ENCODE measurements at places on chromosomes 12 and 14.

GRCh38 chr12:69929531-69929930 is 104.5 kb downstream of the MYRFL start:
- DNase-seq, result no peak

- no peak for DNase-seq
Observed at GRCh38 chr14:105844810-105845724, 318.7 kb downstream of the TMEM121 start.

GRCh38 chr12:131755305-131756113 is 44.6 kb downstream of the SFSWAP start:
- no peak for DNase-seq

- DNase-seq, result no peak
Observed at GRCh38 chr14:69002069-69002468, 23.0 kb upstream of the ACTN1 start.

DNA sequence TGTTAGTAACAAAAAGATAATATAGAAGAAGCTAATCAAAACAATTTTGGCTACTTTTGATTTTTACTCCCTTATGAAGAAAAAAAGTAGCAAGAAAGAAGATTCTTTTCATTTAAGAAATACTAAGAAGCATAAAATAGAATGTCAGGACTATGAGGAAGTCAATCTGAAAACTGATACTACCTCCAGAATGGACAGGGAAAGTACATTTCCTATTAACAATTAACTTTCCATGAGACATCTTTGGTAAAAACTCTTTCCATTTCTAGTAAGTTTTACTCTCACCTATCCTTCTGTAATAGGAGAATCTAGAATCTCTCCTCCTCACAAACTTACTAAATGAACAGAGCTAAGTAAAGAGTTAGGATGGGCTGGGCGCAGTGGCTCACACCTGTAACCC is 51.3 kb upstream of the NPFF start:
- DNase-seq, result no peak

- DNase-seq, result no peak
Observed at GRCh38 chr14:62093736-62094135, 331.5 kb downstream of the SNAPC1 start.

GRCh38 chr14:60106339-60106738 is 14.6 kb downstream of the PCNX4 start:
- no peak for DNase-seq

- no peak for DNase-seq
Observed at GRCh38 chr14:54488318-54488645, 498 bp downstream of the GMFB start.

DNA sequence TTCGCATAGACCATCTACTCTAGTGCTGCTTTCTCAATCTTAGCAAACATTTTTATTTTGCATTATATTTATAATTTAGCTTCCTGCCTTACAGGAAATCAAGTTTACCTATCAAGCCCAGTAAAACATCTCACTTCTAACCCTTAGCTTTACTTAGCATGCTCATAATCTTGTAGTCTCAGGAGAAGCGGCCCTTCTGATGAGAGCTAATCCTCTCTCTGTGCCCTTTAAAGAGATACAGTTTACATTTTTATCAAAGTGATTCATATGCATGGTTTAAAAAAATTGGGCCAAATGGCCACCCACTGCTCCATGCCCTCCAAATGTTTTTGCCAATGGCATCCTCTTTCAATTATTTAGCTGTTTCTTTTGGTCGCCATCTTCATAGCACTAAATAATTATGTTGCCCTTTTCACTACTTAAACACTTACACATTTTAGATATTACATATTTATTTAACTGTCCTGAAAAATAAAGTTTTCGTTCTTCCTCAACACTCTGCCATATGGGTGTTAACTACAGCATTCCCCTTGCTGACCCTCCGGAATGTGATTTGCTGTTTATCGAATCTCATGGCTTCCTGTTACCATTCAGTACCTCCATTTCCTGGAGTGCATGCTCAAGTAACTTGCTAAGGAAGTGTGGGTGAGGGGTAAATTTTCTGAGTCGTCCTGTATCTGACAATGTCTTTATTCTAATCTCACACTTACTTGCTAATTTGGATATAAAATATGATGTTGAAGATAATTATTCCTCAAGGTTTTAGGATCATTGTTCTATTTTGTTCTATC is 29.3 kb downstream of the YLPM1 start:
- DNase-seq, result no peak

- no peak for DNase-seq
Observed at GRCh38 chr14:79805636-79806035, 405.7 kb downstream of the DIO2 start.

DNA sequence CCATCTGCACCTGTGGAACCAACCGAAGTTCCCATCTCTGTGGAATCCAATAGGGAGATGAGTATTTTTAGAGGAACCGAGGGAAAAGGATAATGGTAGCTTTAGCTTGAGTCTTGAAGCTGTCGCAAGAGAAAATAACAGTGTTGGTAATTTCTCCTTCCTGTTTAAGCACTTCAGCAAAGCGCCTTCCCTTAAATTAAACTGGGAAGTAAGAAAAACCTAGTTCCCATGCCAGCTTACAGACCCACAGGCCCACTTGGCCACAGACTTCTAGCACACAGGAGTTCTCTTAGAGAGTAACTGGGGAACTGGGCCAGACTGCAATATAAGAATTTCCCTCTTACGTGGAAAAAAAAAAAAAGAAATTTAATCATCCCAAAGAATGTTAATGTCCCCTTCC is 223.8 kb downstream of the EFCAB11 start:
- DNase-seq, result no peak

DNA sequence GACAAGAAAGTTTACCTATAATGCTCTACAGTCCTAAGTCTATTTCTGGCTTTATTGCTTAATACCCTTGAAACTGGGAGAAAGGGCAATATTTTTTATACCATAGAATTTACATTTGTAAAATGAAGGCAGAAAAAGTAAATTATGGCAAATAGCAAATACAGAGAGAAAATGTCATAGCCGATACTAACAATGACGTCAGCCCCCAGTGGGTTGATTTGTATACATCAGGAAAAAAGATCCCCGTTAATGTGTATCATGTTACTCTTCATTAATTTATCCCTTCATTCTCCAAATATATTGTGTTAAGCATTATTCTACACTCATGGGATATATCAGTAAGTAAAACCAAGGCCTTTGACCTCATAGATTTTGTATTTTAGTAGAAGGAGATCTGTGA is 445.1 kb upstream of the SYT1 start:
- DNase-seq, result no peak

DNA sequence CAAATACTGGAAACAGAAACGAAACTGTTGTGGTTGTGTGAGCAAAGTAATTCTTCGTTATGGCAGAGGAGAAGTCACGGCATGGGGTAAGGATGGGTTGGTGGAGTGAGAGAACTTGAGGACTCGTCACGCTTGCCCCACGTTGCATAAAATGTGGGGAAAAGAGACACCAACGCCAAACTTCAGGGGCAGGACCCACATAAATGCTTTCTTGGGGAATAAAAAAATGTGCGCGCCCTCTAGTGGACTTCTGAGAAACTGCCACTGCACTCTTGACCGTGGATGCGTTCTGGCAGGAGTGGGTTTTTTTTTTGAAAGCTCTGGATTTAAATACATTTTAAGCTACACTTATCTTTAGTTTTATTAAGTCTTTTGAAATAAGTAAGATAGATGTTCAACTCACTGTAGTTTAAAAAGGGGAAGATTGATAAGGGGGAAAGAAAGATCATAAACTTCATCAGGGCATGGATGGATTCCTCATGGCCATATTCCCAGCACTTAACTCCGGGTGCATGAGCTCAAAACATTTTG is 4.1 kb upstream of the IGF1 start:
- no peak for DNase-seq

GRCh38 chr12:124557518-124558223 is 9.7 kb downstream of the NCOR2 start:
- DNase-seq, result no peak

DNA sequence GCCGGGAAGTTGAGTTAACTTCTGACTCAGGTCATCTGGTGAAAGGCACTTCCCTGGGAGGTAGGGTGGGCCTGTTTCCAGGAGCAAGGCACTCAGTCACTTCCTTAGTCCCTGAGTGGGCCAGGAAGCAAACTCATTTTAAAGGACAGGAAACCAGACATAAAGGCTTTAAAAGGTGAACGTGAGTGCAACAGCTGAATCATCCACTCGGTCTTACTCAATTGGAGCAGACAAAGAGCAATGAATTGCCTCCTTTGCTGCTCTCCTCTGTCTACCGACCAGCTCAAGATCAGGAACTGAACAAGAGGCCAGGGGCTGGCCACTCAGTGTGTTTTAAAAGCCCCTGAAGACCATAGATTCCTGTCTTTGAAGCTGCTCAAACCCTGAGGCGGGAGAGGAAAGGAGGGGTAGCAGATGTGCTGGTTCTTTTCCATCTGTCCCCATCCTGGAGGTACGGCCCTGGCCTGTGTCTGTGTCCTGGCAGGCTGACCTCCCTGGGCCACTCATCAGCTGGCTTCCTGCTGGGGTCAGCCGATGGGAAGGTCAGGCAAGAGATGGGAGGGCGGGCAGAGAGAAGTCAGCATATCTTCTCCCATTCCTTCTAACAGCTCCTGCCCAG is 148.9 kb downstream of the PPM1H start:
- DNase-seq, result peak; percentile 69

- DNase-seq, result no peak
Observed at GRCh38 chr14:104244221-104245011, 106.0 kb downstream of the KIF26A start.

DNA sequence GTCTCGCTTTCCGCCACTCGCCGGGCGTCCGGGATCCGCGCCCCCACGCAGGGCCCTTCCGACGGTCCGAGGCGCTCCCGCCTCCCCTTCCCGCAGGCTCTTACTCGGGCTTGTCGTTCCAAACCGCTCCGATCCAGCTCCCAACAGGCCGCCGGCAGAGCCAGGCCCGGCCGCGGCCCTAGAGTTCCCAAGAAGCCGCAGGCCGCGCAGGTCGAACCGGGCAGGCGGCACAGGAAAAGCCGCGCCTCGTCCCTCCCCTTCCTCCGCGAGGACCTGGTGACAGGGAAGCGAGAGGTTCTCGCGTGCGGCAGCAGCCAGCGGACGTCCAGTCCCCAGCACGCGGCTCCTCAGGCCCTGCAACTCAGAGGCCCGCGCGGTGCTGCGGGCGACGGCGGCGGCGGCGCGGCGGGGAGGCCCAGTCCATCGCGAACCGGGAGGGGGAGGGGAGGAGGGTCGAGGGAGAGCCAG is 272 bp downstream of the HECTD1 start:
- no peak for DNase-seq

- no peak for DNase-seq
Observed at GRCh38 chr12:84704856-84705255, 207.7 kb downstream of the SLC6A15 start.

DNA sequence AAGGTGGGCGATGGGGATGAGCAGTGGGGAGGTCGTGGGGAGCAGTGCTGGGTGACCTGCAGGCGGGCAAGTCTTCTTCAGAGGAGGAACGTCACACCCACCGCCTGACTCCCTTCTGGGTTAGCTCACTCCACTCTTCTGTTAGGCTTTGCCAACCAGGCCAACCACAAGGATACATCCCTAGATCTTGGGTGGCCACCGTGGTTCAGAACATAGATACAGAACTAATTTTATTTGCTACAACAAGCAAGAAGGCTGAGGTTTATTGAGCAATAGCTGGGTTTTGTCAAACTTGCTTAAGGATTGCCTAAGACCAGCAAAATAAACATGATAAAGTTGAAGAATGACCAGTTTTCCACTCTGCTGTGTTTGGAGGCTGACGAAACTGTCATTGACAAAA is 109.4 kb downstream of the DACT1 start:
- DNase-seq, result peak; percentile 59

- no peak for DNase-seq
Observed at GRCh38 chr12:92602930-92603623, 99.7 kb upstream of the PLEKHG7 start.

- no peak for DNase-seq
Observed at GRCh38 chr14:24314377-24315193, 3.3 kb downstream of the LTB4R start.

DNA sequence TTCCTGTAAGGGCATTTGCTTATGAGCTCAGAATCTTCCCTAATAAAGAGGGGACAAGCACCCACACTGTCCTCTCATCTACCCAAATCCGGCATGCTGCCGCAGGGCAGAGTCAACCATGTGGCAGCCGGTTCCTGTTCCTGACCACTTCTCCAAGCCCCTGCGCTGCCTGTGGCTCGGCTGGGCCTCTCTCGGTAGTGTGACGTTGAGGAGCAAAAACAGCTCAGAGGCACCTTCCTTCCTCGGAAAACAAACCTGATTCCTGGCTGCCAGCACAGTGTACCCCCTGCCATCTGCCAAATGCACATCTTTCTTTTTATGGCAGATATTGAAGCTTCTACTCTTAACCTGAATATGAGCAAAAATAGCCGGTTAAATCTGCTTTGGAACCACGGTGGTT is 50.5 kb downstream of the CFAP251 start:
- no peak for DNase-seq

GRCh38 chr12:57875753-57876547 is 29.4 kb upstream of the CTDSP2 start:
- DNase-seq, result no peak

- no peak for DNase-seq
Observed at GRCh38 chr12:116416166-116416565, 138.7 kb upstream of the MED13L start.
